ENCODE measurements at places on chromosomes 5 and 9.

DNA sequence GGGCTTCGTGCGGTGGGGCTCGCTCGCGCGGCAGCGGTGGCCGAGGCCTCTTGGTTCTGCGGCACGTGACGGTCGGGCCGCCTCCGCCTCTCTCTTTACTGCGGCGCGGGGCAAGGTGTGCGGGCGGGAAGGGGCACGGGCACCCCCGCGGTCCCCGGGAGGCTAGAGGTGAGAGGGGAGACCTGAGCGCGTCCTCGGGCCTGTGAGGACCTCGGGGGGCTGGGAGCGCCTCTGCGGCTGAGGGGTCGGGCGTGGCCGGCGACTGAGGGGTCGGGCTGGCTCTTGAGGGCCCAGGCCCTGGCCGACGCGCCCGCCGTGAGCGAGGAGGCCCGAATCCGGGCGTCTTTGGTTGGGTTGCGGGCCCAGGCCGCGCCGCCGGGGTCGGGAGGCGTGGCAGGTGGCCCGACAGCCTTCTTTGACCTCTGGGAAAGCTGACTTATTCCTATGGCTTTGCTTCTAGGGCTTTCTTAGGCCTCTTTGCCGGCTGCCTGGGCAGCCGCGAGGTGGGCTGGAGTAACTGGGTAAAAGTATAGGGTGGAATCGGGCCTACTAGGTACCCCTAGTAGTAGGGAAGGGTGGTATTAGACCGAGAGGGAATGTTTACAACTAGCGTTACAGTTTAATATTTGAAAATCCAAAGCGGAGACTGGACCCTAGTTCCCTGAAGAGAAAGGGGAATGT lies at the start of gene CANX:
Gene CANX (plus strand): TSS at position 33 of the 681 bp plus-strand sequence. CDS start 6,715 bp downstream, outside the sequence.
- no peak for DNase-seq

GRCh38 chr5:83220331-83220730 lies 143.0 kb downstream of the XRCC4 start:
- no peak for DNase-seq

GRCh38 chr9:24624481-24624880 lies 78.8 kb upstream of the IZUMO3 start:
- DNase-seq: no peak

- DNase-seq: no peak
These were observed 10.6 kb upstream of the MARCHF3 start for GRCh38 chr5:127040796-127041520.

- no peak for DNase-seq
These were observed 133.6 kb upstream of the GLRA1 start for GRCh38 chr5:152058267-152058666.

GRCh38 chr5:5288201-5288600 lies 134.3 kb upstream of the ICE1 start:
- DNase-seq: no peak

GRCh38 chr9:91027005-91027404 lies 225.4 kb downstream of the SYK start:
- DNase-seq: no peak

DNA sequence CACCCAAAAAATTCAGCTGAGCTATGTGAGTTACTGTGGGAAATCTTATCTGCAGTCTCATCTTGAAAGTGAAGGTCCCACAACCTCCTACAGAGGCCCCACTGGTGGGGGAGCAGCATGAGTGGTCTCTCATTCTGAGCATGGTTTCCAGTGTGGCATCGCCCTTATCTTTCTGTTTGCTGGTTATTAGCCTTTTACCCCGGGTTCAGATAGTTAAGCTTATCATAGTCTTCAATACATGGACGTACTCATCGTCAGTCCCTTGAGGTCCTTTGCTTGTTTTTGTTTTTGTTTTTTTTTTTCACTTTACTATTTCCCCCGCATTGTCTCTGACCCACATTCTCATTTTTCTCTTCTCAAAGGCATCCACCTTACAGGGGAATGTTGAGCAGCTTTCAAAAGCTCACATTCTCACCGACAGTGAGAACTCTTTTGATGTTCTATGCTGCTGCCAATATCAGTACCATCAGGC lies 7.7 kb upstream of the HAVCR2 start:
- no peak for DNase-seq

Data from activated CD4-positive, CD25-positive, alpha-beta regulatory T cell treated with anti-CD3 and anti-CD28 coated beads, Interleukin-2, amount 50 U/mL, for 16 hours (primary cell).